ENCODE measurements at places on chromosomes 5 and 9.

GRCh38 chr5:122494109-122494508 lies 182.1 kb downstream of the SNCAIP start:
- no peak for DNase-seq

DNA sequence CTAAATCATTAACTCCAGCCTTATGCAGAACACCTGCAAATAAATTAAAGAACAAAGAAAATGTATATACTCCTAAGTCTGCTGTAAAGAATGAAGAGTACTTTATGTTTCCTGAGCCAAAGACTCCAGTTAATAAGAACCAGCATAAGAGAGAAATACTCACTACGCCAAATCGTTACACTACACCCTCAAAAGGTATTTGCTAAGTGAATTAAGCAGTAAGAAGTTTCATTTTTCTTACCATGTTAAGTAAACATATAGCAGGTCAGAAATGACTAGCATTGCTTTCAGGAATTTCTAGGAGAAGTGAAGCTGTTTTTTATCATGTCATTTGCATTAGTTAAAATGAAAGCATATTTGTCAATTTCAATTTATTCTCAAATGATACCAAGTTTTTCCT lies 92.7 kb downstream of the MELK start:
- DNase-seq = peak; percentile 13

DNA sequence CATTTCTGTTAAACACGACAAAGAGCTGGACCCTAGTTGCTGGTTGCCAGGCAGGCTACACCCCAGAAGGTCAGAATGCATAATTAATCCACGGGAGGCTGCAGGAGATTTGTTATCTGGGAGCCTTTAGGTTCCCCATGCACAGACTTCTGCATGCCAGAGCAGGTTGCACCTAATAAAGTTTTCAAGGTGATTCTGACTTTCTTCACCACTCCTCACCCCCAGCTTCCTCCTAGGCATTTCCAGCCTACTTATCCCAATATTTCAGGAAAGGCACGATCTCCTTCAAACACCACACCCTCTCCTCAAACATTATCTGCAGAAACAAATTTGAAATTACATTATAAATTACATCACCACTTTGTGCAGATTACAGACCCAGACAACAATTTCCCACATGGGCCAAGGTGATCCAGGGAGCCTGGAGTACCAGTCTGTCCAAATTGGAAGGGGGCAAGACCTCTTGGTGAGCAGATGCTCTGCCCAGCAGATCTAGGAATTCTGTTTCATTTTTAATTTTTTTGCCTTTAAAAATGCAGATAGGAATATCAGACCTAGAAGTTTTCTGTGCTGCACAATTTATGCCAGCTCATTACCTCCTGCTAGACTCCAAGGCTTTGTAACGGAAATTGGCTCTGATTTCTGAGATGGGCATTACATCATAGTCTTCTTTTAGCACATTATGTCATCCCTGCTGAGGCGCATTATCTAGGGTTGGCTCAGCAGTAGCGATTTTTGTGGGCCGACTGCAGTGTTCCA lies 363.4 kb upstream of the SLC30A5 start:
- peak; percentile 90 for DNase-seq

- DNase-seq = peak; percentile 50
These were observed at the start of gene PLPPR1 for GRCh38 chr9:101028346-101029314. PLPPR1 (plus strand) TSS chr9:101028727.

- DNase-seq = no peak
These were observed 212.9 kb downstream of the PBX3 start for GRCh38 chr9:125959951-125960619.

DNA sequence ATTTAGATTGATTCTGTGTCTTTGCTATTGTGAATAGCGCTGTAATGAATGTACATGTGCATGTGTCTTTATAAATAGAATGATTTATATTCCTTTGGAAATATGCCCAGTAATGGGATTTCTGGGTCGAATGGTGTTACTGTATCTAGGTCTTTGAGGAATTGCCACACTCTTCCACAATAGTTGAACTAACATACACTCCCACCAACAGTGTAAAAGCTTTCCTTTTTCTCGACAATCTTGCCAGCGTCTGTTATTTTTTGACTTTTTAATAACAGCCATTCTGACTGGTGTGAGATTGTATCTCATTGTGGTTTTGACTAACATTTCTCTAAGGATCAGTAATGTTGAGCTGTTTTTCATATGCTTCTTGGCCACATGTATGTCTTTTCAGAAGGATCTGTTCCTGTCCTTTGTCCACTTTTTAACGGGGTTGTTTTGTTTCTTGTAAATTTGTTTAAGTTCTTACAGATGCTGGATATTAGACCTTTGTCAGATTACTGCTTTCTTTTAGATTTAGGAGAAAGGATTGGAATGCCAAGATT lies 125.0 kb upstream of the NR5A1 start:
- DNase-seq = peak; percentile 55

- DNase-seq = no peak
These were observed 100.2 kb downstream of the INSYN2B start for GRCh38 chr5:169880012-169880663.

- peak; percentile 61 for DNase-seq
These were observed 71.9 kb downstream of the DAPK1 start for GRCh38 chr9:87569518-87569917.

- peak; percentile 18 for DNase-seq
These were observed 39.6 kb downstream of the RXRA start for GRCh38 chr9:134365791-134366222.

DNA sequence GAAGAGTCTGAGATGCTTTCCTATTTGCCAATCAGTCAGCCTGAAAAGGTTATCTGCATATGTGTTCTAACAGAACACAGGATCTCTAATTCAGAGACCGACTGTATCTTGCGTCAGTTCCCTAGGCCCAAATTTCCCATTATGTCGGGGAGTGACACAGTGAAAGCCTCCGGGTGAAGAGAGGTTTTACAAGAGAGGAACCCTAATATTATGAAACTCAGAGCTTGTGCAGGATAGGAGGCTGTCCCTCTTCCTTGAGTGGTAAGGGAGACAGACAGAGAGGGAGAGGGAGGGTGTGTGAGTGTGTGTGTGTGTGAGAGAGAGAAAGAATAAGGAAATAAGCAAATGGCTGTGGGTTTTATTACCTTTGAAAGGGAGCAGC lies 1.9 kb downstream of the CD14 start:
- no peak for DNase-seq

GRCh38 chr5:167916261-167916691 lies 375.2 kb upstream of the WWC1 start:
- no peak for DNase-seq

- peak; percentile 93 for DNase-seq
These were observed 268.2 kb downstream of the MAST4 start for GRCh38 chr5:66864240-66864884.

DNA sequence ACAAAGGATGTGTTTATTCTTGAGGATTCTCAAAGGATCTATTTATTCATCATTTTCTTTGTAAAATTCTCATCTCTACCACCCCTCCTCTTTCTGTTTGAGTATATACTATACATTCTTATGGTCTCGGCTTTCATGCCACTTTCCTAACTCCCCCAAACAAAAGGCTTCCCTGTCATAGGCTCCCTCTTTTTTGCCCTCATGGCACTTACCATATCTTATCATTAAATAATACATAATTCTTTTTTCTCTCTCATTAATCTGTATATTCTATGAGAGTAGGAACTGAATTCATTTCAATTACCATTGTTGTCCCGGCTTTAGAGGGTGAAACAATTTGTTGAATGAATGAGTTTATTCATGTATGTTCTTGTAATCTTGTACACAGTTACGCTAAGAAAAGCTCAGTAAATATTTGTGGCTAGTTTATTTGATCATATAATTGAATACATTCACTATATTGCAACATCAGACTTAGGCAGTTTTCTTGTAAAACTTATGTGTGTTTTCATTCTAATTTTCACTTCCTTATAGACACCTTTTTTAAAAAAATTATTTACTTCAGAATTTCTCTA lies 254.6 kb downstream of the EDIL3 start:
- no peak for DNase-seq

- DNase-seq = no peak
These were observed 30.4 kb downstream of the HMGCR start for GRCh38 chr5:75367401-75367800.

DNA sequence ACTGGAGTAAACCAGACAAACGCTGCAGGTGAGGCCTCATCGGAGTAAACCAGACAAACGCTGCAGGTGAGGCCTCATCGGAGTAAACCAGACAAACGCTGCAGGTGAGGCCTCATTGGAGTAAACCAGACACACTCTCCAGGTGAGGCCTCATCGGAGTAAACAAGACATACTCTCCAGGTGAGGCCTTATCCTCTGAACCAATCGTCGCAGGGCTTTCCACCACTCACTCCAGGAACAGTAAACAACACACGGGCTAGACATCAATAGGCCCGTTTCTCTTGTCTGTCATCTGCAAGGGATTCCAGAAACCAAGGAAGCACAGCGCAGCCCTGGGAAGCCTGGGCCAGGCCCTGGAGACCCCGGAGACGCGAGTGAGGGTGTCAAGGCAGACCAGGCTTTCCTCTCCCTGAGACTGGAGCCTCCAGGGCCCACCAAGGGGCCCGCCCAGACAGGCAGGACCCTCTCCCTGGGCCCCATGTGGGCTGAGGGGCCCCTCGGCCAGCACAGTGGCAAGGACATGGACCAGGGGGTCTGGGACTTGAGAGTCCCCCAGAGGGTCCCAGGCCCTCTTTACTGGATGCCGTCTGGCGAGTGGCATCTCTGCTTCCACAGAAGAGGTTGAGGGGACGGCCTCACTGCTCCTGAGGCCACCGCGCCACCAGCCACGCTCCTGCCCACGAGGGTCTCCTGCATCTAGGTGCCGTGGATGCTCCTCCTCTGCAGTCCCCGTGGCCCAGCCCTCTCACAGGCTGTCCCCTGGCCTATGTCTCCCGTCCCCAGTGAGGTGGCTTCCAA lies 26.4 kb upstream of the NSMF start:
- no peak for DNase-seq

GRCh38 chr9:87601176-87601575 lies 103.5 kb downstream of the DAPK1 start:
- DNase-seq = no peak

DNA sequence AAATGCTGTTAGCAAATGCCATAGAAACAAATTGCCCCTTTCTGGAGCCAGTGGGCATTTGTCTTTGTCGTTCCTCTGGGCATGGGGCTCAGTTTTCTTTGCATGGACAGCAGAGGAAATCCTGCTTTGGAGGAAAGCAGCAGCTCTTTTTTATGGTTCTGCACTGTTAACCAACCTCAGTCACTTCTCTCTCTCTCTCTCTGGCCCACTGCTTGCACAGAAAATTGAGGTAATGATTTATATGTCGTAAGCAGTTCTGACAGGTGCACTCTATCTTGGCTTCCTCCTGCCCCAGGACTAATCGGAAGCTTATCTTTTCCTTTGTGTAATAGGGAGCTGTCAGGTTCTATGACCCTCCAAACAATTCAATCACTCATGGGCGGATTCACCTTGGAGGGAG lies 159.6 kb upstream of the GPR151 start:
- DNase-seq = no peak

GRCh38 chr5:131441184-131441583 lies 177.3 kb downstream of the CDC42SE2 start:
- DNase-seq = no peak
